HT1080 (cell line): ENCODE measurements at places on chromosomes 12 and 14.

- no peak for DNase-seq
Observed at GRCh38 chr12:53712059-53712643, 15.1 kb downstream of the CALCOCO1 start.

GRCh38 chr14:98120831-98121464 is 1151.0 kb downstream of the BCL11B start:
- peak; percentile 12 for DNase-seq

- DNase-seq = no peak
Observed at GRCh38 chr14:100474196-100474595, 113.0 kb downstream of the BEGAIN start.

DNA sequence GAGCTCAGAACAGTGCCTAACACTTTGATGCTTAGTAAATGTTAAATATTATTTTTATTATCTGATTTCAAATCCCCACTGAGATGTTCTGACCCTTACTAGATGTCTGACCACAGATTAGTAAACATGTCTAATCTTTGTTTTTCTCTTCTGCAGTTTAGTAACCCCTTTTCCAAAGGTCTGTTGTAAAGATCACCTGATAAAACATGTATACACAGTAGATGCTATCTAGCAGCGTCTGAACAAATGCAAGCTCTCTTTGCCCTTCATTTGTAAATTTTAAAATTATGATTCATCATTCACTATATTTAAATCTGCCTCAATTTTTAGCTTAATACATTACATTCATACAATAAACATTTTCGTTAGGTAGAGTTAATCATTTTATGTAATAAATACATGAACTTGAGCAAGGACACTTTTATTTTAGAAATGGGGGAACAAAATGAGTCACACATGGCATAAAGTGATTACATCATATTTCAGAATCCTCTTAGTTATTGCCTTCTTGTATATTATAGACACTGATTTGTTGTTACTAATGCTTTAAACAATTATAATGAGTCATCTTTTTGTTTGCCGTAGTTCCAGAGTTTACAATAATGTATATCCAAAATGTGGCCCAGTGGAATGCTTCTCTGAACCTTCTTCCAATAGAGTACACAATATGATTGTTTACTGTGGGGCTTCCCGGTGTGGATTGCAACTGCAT is 1.7 kb upstream of the OR4K5 start:
- DNase-seq = no peak

DNA sequence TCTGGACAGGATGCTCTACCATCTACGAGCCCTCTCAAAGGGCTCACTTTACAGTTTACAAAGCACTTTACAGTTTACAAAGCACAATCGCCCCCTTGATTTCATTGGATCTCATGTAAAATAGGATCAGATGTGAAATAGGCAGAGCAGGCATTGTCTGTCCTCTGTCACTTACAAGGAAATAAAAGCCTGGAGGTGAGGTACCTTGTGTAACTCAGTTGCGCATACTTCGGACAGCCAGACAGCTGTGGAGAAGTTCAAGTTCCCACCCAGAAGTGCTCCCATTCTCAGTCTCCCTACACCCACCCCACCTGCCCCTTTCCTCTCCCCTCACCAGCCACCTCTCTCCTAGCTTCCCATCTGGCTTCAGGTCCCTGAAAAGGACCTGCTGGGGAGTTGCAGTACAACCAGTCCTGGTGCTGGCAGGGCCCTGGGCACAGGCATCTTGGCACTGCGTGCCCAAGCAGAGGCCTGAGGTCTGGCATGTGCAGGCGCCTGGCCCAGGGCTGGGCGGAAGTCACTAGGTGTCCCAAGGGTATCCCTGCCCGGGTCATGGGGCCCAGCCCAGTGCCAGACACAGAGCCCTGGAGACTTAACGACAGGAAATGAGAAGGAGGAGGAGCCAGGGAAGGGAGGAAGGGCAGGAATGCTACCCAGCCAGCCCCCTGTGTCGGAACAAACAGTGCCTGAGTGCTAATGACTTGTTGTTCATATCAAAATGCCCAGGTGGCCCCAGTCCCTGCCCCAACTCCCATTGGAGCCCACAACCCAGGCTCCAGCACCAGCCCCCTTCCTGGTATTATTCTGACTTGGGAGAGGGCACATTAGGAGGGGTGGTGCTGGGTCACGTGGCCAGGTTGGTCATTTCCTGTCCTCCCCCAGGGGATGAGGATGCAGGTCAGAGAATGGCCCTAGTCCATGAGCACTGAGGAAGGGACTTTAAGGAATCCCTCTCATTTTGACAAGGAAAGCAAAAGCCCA is 5.4 kb downstream of the RAPGEF3 start:
- peak; percentile 76 for DNase-seq

GRCh38 chr14:39568809-39569538 is 136.7 kb upstream of the FBXO33 start:
- DNase-seq = no peak

DNA sequence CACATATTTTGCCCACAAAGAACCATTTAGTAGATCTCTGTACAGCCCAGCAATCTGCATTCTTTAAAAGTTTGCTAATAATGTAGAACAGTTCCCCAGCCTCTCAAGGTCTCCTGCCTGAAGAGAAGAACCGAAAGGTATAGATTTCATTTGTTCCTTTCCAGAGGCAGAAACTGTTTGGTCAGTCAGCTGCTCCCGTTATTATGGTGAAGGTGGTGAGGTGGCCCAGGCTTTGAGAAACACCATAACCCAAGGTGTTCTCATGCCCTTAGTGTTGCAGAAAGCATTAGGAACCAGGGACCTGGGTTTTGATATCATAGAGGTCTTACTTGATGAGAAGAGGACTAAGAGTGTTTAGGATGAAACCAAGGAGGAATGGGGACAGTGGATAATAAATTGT is 65.3 kb downstream of the SUSD6 start:
- no peak for DNase-seq

- no peak for DNase-seq
Observed at GRCh38 chr12:67386869-67387565, 117.9 kb downstream of the CAND1 start.

DNA sequence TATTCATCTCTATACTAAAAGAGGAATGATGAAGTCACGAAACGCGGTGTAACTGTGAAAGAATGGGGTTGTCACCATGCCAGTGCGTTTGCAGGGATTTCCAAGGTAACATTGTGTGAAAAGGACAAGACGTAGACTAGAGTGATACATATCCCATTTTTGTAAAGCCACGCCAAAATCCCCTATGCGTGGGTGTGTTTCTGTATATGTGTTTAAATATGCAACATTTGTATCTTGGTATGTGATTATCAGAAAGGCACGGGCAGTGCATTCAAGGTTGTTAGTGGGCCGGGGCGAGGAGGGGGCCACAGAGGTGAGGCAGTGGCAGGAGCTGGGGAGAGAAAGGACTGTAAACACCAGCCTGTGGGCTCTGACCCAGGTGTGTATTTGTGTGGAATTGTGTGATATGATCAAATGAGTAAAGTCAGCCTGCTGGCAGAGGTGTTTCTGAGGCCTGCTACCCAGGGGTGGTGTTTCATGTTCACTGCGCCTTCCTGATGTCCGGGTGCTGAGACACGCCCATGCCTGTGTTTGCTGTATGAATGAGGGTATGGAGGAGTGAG is 137.8 kb downstream of the ADGRD1 start:
- no peak for DNase-seq

GRCh38 chr14:101506926-101507835 is 54.1 kb upstream of the DIO3 start:
- no peak for DNase-seq

DNA sequence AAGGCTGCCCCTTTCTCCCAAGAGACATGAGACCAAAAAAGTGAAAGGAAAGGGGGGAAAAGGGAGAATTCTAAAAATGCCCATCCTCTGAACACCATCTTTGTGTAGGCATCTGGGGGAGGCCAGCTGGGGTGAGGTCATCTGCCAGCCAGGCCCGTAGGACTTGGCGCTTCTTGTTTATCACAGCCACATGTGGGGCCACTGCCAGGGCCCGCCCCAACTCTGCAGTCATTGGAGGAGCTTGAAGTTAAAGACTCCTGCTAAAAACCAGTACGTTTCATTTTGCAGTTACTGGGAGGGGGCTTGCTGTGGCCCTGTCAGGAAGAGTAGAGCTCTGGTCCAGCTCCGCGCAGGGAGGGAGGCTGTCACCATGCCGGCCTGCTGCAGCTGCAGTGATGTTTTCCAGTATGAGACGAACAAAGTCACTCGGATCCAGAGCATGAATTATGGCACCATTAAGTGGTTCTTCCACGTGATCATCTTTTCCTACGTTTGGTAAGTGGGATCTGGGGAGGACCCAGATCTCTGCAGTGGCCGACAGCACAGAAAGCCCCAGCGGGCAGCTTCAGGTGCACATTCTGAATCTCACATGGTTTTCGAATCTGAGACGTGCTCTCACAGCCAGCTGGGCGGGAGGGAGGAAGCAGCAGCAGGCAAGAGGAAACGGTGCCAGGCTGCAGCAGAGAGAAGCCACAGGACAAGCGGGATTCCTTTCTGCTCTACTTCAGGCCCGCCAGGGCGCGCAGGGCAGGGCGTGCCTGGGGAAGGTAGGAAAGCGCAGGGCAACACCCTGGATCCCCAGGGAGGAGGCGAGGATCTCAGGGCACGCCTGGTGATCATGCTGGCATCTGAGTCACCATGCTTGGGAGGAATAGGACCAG is at the start of gene P2RX7:
Gene P2RX7 (plus strand): TSS at position 276 of the 881 bp plus-strand sequence. CDS start 95 bp downstream, at position 371.
- peak; percentile 78 for DNase-seq
